ENCODE measurements at places on chromosomes 1 and 21.

DNA sequence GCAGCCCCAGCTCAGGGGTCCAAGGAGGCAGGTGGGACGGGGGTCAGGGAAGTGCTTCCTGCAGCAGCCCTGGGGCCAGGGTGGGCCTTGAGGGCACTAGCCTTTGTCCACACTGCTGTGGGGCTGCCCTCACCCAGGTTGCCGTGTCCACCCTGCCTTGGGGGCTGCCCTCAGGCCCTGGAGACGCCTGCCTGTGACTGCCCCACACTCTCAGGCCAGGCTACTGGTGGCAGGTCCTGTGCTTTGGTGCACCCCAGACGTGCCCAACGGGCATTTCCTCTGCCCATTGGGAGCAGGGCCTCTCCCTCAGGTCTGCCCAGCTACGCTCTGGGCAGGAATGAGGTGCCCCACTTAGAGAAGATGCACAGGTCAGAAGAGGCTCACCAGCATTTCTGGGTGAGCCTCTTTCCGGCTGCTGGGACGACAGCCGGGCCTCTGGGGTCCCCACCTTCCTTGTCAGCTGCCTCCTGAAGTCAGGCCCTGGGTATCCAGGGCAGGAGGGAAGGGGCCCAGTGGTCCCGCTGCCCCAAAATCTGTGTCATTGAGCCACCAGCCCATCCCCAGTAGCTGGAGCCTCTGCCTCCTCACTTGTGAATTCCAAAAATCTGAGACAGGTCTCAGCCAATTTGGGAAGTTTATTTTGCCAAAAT, 2.7 kb upstream of the MMEL1 start:
- no peak for DNase-seq

DNA sequence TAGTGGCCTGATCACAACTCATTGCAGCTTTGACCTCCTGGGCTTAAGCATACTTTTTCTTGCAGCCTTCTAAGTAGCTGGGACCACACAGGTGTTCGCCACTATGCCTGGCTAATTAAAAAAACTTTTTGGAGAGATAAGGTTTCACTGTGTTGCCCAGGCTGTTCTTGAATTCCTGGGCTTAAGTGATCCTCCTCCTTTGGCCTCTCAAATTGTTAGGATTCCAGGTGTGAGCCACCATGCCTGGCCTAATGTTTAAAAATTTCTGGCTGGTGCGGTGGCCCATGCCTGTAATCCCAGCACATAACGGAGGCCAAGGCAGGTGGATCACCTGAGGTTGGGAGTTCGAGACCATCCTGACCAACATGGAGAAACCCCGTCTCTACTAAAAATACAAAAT, 24.4 kb downstream of the YTHDF2 start:
- no peak for DNase-seq

DNA sequence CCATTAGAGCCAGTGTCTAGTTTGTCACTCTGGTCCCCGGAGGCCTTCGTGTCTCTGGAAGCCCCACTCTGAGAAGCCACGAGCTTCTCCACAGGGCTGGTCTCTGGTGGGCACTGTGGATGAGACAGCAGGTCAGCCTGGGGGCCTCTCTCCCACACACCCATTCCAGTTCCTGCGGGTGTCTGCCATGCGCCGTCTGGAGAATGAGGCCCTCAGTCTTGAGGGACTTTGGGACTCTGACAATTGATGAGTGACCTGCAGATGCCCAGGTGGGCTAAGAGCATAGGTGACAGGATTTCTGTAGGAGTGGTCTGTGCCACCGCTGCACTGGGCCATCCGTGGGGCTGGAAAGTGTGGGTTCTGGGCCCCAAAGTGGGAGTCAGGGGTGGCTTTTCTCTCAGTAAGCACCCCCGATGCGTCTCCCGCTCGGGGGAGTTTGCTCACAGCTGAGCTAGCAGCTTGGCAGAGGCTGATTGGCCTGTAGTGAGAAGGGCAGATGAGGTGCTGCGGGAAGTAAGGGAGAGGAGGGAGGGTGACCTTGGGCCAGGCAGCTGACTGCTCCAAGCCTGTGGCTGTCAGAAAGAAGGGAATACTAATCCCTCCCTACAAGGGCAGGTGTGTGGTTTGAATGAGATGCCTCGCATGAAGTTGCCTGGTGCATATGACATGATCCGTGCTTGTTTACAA, 26.4 kb downstream of the LHX4 start:
- DNase-seq: no peak

- DNase-seq: no peak
Observed at GRCh38 chr21:29316806-29317205, 18.1 kb downstream of the BACH1 start.

- DNase-seq: no peak
Observed at GRCh38 chr21:32567626-32568025, 17.7 kb downstream of the TCP10L start.

DNA sequence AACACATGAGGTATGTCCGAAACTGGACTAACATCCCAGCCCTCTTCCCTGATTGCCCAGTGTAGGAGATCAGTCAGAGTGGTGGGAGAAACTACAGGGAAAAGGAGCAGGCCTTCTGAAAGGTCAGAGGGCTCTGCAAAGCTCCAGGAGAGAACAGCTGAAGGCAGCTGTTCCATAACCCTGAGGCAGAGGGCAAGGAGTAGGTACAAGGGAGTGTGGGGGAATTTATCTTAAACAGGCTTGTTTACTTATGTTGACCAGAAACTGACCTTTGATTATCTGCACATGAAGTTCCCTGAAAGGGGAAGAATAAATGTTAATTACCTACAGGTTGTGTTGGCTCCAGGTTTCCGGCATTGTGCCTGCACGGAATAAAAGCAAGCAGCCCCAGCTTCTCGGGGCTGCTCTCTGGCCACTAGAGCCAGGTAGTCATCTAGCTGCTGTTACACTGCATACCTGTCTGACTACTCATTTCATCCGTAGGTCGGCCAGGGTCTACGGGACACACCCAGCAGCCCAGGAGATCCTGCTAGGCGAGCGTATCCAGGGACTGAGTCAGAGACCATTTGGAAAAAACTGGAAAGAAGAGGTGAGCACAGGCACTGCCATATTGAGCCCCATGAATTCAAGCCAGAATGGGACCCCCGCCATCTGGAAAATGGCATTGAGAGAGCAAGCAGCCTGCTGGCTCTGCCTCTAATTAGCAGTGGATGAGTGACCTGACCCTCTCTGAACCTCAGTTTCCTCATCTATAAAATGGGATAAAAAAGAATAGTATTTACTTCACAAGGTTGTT, 14.9 kb upstream of the PAQR7 start:
- DNase-seq: no peak

GRCh38 chr1:203091761-203092330, 6.0 kb upstream of the MYOG start:
- DNase-seq: no peak

- DNase-seq: no peak
Observed at GRCh38 chr1:35539073-35539823, 18.0 kb downstream of the KIAA0319L start.

- no peak for DNase-seq
Observed at GRCh38 chr1:240467895-240468294, 144.1 kb downstream of the GREM2 start.

DNA sequence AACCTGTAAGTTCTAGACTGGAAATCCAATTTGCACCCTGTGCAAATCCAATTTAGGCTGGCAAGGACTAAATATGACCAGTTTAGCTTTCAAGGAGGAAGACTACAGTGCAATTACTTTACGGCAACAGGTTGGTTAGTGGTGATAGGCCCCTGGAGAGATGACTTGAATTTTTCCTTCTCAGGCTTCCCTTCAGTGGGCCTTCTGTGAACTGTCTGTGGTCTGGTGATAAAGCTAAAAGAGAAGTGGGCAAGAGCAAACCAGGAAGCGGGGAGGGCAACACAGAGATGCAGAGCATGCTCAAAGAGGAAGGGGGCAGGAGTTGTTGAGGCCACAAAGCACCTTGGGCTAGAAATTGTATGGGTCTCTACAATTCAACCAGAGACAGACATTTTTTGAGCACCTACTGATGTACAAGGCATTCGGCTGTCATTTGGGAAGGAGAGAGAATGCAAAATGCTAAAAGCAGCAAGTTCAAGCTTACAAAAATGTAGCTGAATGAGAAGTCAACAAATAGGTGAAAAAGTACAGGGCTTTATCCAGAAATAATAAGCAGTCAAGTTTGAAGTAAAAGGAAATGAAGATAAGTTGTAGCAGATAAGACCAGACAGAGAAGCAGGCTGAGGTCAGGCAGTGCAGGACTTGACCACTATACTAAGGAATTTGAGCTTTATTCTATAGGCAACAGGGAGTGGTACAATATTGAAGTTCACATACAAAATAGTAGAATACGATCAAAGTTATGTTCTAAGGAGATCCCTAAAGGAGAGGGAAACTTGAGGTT, 23.9 kb downstream of the INPP5B start:
- DNase-seq: peak; percentile 78

DNA sequence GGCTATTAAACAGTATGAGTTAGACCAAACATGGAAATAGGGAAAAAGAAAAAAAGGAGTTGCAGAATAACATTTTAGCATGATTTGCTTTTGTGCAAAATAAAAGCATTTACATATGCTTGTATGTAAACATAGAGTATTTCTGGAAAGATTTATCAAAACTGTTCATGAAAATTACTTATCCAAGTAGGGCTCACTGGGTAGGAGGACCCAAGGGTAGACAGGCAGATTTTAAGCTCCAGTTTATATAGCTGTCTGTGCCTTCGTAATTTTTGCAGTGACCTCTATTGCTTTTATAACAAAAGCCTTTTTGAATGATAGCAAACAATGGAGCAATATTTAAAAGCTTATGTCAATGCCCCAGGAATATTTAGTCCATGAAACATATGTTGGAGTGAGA, 228.8 kb upstream of the IRF2BP2 start:
- no peak for DNase-seq

DNA sequence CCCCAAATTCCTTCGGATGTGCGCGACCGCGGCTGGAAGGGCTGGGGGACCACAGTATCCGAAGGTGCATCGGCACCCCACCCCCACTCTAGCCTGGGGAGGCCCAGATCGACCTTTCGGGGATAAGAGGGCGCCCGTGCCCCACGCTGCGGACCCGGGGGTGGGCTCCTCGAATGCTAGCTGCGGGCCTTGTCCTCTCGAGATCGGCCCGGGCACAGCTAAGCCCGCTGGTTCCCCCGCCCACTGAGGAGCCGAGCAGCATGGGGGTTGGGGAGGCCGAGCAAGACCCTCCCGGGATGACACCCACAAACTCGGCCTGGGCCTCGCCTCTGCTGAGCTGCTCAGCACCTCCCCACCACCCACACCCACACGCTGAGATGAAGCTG, 653 bp upstream of the IFFO2 start:
- no peak for DNase-seq

GRCh38 chr1:244964112-244964971, 100.0 kb upstream of the HNRNPU start:
- peak; percentile 33 for DNase-seq

GRCh38 chr21:41973427-41973831, 19.6 kb upstream of the C2CD2 start:
- no peak for DNase-seq

GRCh38 chr1:178847396-178847849, 23.5 kb downstream of the ANGPTL1 start:
- no peak for DNase-seq

DNA sequence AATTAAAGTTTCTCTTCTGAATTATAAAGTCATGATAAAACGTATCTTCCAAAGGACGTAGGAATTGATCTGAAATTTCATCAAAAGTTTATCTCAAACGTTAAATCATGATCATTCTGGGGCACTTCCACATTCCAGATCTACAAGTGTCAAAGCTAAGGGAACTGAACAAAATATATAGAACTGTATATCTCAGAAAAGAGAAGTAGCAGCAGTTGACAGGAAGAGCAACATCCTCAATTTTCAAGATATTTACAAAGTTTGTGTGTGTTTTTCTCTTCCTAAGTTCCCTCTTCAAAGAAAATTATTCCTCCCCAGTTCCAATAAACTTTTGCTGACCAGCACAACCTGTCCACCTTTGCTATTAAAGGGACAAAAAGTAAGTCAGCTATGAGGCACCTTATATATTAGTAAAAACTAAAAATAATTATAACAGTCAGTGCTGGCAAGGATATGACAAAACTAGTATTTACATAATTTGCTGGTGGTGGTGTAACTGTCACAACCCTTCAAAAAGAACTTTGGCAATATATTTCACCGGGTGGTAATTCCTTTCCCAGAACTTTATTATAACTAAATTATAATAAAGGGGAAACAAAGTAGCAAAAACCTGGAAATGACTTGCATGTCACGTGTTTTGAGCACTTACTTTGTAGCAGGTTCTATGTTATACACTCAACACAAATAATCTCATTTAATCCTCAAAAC, 38.5 kb upstream of the EYA3 start:
- DNase-seq: peak; percentile 49

DNA sequence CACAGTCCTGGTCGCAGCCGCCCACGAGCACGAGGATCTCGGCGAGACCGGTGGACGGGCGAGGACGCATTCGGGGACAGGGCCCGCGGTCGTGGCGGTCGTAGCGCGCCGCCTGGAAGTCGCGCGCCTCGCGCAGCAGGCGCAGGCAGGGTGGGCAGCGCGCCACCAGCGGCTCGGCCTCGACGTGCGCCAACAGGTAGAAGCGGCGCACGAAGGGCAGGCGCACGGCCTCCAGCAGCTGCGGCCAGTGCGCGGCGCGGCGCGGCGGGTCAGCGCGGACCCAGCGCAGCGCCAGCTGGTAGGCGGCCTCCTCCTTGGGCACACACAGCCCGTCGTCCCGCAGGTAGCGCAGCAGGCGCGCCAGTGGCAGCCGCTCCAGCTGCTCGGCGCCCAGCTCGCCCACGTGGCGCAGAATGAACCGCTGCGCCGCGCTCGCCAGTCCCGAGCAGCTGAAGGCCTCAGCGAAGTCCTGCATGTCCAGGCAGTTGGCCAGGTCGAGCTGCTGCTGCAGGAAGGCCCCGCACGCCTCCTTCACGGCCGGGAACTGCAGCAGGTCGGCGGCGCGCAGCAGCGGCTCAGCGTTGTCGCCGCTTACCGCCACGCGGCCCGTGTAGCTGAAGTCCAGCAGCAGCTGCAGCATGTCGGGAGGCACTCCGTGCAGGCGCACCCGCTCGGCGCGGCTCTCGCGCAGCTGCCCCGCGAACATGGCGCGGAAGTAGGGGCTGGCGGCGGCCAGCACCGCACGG, 573 bp downstream of the KLHL21 start:
- peak; percentile 38 for DNase-seq

DNA sequence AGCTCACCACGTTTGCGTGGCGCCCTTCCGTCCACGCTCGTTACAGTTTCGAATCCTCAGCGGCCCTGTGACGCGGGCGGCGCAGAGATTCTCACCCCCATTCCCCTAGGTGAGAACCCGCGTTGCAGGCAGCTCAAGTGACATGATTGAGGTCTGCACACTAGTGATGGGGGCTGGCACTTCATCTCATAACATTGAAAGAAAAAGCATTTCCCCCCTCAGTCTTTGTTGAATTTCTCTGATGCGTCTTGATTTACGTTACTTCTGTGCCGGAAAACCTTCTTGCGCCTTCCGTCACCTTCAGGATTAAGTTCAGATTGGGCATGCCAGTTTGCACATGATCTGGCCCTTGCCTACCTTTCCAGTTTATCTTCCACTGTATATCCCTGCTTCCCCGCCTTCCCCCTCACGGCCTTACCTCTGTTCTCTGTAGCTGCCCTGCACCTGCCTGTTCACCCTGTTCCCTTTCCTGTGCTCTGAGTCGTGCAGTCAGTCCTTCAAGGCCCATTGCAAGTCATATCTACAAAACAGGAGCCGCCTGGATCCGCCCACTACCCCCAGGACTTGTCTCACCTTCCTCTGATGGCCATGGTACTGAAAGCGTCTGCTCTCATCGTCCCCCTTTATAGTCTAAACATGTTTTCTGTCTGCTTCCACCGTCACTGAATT, 1.1 kb downstream of the CTPS1 start:
- DNase-seq: peak; percentile 40
